ENCODE measurements at places on chromosomes 16 and 17. TPM values are rescaled to one million over a fixed set of nuclear protein-coding genes. Genes with fewer than 3 reads are reported as not detected.
A peak's percentile ranks its signal among the peaks of the same experiment; 100 is the strongest.

- peak within 1 kb of the TSS; percentile 96 for H3K4me3 ChIP-seq
- peak; percentile 96 for DNase-seq
- no peaks in the 10 kb centered on the region for H3K36me3 ChIP-seq
- H3K4me1 ChIP-seq, result peaks cover 49% of the 10 kb centered on the region
- no peaks in the 10 kb centered on the region for H3K27me3 ChIP-seq
- H3K27ac ChIP-seq, result peak within 1 kb of the TSS; percentile 96
Observed at GRCh38 chr16:81314603-81315270, at the start of gene GAN. Gene GAN, plus strand, starts transcription at chr16:81314962. Its CDS starts 152 bp downstream, at chr16:81315114.

The CCL17 gene
- total RNA-seq, result not detected

The RPL23 gene
- total RNA-seq, result 480 TPM

The SULT1A1 gene
- total RNA-seq, result 455 TPM

The TP53TG3C gene
- total RNA-seq, result not detected

Measured in transverse colon (tissue), 4 donors.